ENCODE measurements at places on chromosomes 2 and 18. TPM values are rescaled to one million over a fixed set of nuclear protein-coding genes. Genes with fewer than 3 reads are reported as not detected.
A peak's percentile ranks its signal among the peaks of the same experiment; 100 is the strongest.

- no peak overlapping the region for H3K4me3 ChIP-seq
- H3K27me3 ChIP-seq = no peaks in the 10 kb centered on the region
- H3K36me3 ChIP-seq = no peaks in the 10 kb centered on the region
- H3K27ac ChIP-seq = no peak overlapping the region
- no peak for DNase-seq
Measured at GRCh38 chr2:68878753-68879152, 7.6 kb upstream of the BMP10 start.

DNA sequence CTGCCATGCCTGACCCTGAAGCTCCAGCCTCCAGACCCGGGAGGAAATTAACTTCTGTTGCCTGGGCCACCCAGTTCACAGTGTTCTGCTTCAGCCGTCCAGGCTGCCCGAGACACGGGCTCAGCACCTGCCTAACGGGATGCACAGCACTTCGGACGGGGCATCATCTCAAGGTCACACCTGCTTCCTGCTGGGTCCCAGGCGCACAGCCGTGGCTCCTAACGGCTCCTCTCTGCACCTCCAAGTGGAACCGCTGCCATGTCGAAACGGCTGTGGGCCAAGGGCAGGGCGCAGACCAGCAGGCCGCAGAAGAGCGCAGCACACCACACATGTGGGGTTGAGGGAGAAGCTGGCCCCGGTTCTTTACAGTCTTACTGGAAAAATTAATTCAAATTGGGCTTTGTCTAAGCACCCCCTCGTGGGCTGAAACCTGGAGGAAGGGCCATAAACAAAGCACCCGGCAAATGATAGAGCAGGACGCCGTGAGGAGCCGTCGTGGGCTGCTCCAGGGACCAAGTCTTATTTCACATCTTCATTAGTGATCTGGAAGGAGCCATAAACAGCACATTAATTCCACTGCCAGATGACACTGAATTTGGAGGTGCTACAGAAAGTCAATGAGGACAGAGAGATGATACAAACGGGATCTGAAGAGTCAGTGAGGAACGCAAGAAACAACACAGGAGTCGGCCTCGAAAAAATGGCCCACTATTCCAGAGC lies 59.6 kb downstream of the EIPR1 start:
- DNase-seq = no peak
- no peaks in the 10 kb centered on the region for H3K27me3 ChIP-seq
- no peak overlapping the region for H3K4me3 ChIP-seq
- no peaks in the 10 kb centered on the region for H3K36me3 ChIP-seq
- H3K4me1 ChIP-seq = no peaks in the 10 kb centered on the region

DNA sequence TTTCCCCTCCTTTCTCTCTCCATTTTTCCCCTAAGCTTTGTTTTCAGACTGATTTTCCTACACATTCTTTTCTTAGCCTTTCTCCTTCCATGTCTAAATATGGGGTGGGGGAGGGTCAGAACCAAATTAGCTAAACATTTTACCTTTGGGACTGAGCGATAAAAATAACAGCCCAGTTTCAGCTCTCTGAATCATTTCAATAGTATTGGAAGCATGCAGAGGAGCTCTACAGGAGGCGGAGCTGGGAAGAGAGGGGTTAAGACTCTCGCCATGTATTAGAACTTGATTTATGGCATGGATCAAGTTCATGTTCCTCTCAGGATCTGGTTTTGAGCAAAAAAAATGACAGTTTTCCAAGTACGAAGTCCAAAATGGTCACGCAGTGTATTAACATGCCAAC lies 109.1 kb downstream of the CPO start:
- H3K4me3 ChIP-seq = no peak overlapping the region
- DNase-seq = no peak
- no peak overlapping the region for H3K27ac ChIP-seq
- H3K36me3 ChIP-seq = no peaks in the 10 kb centered on the region
- no peaks in the 10 kb centered on the region for H3K27me3 ChIP-seq

CFC1 gene
- total RNA-seq = not detected

DNA sequence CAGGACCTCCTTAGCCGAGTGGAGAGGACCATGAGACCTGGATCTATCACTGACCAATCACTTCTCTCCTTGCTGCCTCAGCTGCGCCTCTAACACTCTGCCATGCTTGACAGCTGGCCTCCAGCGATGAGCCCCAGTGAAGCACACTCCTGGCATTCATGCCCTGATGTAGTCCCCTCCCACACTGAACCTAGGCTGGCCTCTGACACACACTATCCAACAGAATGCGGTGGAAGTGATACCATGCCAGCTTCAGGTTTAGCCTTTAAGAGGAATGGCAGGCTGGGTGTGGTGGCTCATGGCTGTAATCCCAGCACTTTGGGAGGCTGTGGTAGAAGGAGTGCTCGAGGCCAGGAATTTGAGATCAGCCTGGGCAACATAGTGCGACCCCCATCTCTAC lies 73.7 kb upstream of the LAPTM4A start:
- DNase-seq = no peak
- no peaks in the 10 kb centered on the region for H3K4me1 ChIP-seq
- H3K27me3 ChIP-seq = no peaks in the 10 kb centered on the region
- no peak overlapping the region for H3K27ac ChIP-seq

CTLA4 gene
- total RNA-seq = not detected

DNA sequence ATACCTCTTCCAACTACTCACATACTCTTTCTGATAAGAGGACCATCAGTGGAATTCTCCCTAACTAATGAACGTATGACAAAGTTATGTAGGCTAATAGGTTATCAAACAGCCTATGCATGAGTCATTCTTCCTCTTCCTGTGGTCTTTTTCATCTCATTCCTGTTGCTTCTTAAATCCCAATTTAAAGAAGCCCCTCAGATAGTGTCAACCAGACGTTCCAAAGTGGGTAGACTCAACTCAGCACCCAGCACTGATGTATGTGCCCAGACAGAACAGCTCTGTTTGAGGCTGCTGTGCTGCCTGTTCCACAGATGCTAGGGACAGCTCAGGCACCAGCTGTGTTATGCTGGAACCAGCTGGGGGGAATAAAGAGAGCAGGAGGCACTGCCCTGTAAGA lies 52.6 kb downstream of the CXCR4 start:
- no peak overlapping the region for H3K4me3 ChIP-seq
- no peaks in the 10 kb centered on the region for H3K27me3 ChIP-seq
- DNase-seq = no peak
- no peaks in the 10 kb centered on the region for H3K36me3 ChIP-seq

GRCh38 chr2:119748135-119748534 lies 11.6 kb upstream of the PTPN4 start:
- no peaks in the 10 kb centered on the region for H3K27me3 ChIP-seq
- no peak overlapping the region for H3K4me3 ChIP-seq
- H3K36me3 ChIP-seq = no peaks in the 10 kb centered on the region

HK2 gene
- total RNA-seq = 57.6 TPM

GRCh38 chr18:48462510-48462909 lies 53.3 kb upstream of the ZBTB7C start:
- H3K4me1 ChIP-seq = no peaks in the 10 kb centered on the region
- H3K27ac ChIP-seq = no peak overlapping the region
- H3K4me3 ChIP-seq = no peak overlapping the region
- no peaks in the 10 kb centered on the region for H3K36me3 ChIP-seq
- DNase-seq = no peak
- no peaks in the 10 kb centered on the region for H3K27me3 ChIP-seq

DNA sequence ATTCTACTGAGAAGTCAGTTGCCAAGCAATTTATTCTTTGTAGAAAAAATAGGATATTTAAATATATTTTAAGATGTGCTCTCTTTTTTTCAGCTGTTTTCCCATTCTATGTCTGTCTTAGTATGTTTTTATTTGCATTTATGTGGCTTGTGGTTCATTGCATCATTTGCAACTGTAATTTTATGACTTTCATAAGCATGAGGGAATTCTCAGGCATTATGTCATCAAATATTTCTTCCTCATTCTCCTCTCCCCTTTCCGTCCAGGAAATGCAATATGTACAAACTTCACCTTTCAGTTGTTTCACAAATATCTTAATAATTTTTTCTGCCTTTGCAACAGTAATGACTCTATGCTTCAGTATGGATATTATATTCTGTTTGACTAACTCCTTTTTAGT lies 560.2 kb upstream of the LRATD1 start:
- H3K27me3 ChIP-seq = no peaks in the 10 kb centered on the region
- H3K4me1 ChIP-seq = no peaks in the 10 kb centered on the region
- no peaks in the 10 kb centered on the region for H3K36me3 ChIP-seq
- no peak overlapping the region for H3K4me3 ChIP-seq

- H3K27me3 ChIP-seq = no peaks in the 10 kb centered on the region
- no peak overlapping the region for H3K4me3 ChIP-seq
- no peak for DNase-seq
- H3K4me1 ChIP-seq = no peaks in the 10 kb centered on the region
- no peak overlapping the region for H3K27ac ChIP-seq
Measured at GRCh38 chr2:43171789-43172188, 54.6 kb downstream of the ZFP36L2 start.

CFAP65 gene
- not detected for total RNA-seq

DNA sequence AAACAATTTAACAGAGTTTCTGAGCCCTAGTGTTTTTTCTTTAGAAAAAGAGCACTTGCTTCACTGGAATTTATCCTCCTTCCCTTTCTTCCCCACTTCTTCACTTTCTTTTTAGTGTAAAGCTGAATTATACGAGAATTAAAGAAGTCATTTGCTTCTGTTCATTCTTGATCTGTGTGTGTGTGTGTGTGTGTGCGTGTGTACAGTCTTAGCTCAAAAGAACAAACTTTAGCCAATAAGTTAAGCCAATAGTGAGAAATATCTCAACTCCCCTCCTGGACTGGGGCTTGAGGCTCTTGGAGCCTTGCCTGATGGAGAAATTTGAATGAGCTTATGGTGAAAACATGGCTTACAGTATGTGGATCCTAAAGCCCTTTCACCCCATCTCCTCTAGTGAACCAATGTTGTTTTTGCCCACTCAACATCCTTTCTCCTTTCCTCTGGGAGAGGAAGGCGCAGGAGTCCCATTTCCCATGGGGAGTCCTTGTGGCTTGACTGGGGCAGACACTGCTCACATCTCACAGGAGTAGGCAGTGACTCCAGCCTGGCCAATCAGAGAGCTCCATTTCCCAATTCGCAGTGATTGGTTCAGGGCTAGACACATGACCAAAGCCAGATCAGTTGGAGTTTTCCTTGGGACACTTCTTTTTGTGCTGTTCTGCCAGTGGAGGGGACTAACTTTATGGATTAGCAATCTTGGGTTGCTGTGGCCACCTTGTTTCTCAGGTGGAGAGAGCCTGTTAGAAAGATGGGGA lies 16.3 kb upstream of the MYO3B start:
- H3K36me3 ChIP-seq = no peaks in the 10 kb centered on the region
- H3K27ac ChIP-seq = no peak overlapping the region
- H3K4me1 ChIP-seq = peaks cover 3% of the 10 kb centered on the region
- no peak for DNase-seq
- no peaks in the 10 kb centered on the region for H3K27me3 ChIP-seq

SERPINB13 gene
- not detected for total RNA-seq

GRCh38 chr2:27118525-27119329 lies at the start of gene CGREF1:
Gene CGREF1, minus strand, starts transcription at chr2:27119128. Its CDS starts 14,762 bp downstream, at chr2:27104366.
- H3K27me3 ChIP-seq = peaks cover 5% of the 10 kb centered on the region
- peak within 1 kb of the TSS; percentile 53 for H3K4me3 ChIP-seq
- H3K36me3 ChIP-seq = no peaks in the 10 kb centered on the region

DNA sequence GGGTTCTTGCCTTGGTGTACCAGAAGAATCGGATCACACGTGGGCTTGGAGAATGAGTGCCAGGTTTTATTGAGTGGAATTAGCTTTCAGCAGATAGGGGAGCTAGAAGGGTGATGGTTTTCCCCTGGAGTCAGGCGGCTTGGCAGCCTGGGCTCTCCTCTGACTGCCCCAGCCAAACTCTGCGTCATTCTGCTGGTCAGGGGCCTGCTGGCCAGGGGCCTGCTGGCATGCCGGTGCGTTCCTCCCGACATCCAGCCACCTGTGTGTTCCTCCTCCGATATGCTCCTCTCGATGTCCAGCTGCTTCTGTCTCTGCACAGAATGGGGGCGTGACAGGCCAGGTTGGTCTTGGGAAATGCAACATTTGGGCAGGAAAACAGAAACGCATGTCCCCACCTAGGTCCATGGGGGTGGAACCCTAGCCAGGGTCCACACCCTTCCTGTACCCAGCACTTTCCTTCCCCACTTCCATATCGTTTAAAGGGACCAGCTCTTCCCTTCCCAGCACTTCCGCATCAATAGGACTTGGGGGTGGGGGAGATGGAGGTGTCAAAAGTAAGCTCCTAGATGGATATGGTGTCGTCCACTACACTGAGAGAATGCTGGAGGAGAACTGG lies 85.3 kb downstream of the VWA3B start:
- DNase-seq = peak; percentile 53
- no peak overlapping the region for H3K4me3 ChIP-seq
- H3K27me3 ChIP-seq = no peaks in the 10 kb centered on the region
- peaks cover 4% of the 10 kb centered on the region for H3K4me1 ChIP-seq
- peak overlapping the region; percentile 79 for H3K27ac ChIP-seq

DNA sequence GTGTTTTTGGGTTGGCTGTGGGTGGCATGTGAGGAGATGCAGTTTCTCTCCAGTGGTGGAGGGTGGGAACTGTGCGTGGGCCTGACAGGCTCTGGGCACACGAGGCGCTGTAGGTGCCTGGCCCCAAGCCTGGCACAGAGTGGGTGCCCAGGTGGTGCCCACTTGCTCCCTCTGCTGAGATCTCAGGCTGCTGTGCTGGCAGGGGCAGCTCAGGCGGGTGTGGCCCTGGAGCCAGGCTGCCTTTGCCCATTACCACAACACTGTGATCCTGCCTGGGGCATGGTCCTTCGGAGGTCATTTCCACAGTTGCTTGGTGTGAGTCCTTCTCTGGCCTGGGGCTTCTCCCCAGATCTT lies 20.4 kb downstream of the TSHZ1 start:
- DNase-seq = no peak
- H3K36me3 ChIP-seq = no peaks in the 10 kb centered on the region
- H3K27me3 ChIP-seq = no peaks in the 10 kb centered on the region
- H3K4me3 ChIP-seq = no peak overlapping the region

- no peak overlapping the region for H3K4me3 ChIP-seq
- peaks cover 3% of the 10 kb centered on the region for H3K4me1 ChIP-seq
- H3K27me3 ChIP-seq = no peaks in the 10 kb centered on the region
- no peak for DNase-seq
- no peak overlapping the region for H3K27ac ChIP-seq
Measured at GRCh38 chr2:186205254-186205911, 280.7 kb upstream of the ZC3H15 start.

GRCh38 chr2:155368934-155369333 lies 670.4 kb downstream of the KCNJ3 start:
- H3K27ac ChIP-seq = no peak overlapping the region
- H3K36me3 ChIP-seq = no peaks in the 10 kb centered on the region
- H3K4me3 ChIP-seq = no peak overlapping the region
- no peaks in the 10 kb centered on the region for H3K27me3 ChIP-seq

DNA sequence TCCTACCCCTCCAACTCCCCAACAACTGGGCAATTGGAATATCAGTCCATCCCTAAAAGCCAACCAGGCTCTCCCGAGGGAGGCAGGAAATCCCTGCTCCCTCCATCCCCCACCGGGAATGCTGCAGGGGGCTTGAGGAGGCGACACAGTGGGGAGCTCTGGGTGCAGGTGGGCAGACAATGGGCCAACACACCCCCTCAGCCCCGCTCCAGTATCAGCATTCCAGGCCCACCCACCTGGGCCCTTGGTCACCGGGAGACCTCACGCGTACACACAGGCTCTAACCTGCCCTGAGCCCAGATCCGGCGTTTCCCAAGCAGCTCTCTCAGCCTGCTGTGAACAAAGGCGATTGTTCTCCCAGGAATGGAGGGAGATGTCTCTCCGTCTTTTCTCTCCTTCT lies 37.6 kb upstream of the FZD7 start:
- DNase-seq = no peak
- H3K27me3 ChIP-seq = no peaks in the 10 kb centered on the region
- H3K4me3 ChIP-seq = no peak overlapping the region
- no peaks in the 10 kb centered on the region for H3K4me1 ChIP-seq
